Naive B cell (primary cell): ENCODE measurements at places on chromosomes 2 and 18. TPM values are rescaled to one million over a fixed set of nuclear protein-coding genes. Genes with fewer than 3 reads are reported as not detected.

- H3K27ac ChIP-seq, result no peak overlapping the region
- no peak overlapping the region for H3K4me3 ChIP-seq
- H3K4me1 ChIP-seq, result no peaks in the 10 kb centered on the region
- no peaks in the 10 kb centered on the region for H3K27me3 ChIP-seq
Observed at GRCh38 chr2:150812664-150813367, 325.3 kb upstream of the RND3 start.

DNA sequence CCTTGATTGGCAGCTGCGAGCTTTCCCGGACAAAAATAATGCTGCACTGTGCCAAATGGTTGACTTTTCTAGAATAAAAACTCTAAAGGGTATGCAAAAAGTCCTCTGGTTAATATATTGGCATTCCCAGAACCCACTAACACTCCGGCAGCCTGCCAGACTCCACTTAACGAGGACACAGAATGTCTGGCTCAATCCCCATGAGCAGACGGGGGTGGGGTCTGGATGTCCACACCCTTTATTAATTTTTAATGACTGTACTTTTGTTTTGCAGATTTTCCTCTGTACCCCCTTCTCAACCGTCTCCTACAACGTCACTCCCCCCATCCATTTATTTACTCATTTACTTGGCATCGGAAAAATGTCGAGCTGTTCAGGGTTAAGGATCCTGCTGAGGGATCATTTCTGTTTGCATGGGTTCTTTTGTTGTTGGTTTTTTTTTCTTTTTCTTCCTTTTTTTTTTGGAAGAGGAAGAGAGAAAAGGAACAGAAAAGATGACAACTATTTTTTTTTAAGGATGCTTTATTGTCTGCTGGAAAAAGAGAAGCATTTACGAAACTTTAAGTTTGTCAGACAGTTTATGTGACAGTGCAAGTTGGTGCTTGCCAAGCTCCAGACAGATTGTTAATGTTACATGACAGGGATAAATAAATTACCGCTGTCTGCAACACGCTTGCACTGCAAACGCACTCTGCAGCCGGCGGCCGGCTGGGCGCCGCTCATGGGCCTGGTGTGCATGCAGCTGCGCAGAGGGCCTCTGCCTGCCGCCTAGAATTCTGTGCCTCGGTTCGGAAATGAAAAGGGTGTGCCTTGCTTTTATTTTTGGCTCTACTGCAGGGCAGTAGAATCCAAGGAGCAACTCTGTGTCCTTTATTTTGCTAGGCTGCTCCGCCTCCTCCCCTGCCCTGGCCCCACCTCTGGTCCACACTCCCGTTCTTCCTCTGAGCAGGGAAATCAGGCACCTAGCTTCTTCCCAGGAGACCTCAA, 3.6 kb downstream of the LDLRAD4 start:
- no peak for DNase-seq
- peaks cover 4% of the 10 kb centered on the region for H3K36me3 ChIP-seq
- H3K27ac ChIP-seq, result no peak overlapping the region
- H3K4me1 ChIP-seq, result peaks cover 11% of the 10 kb centered on the region
- no peak overlapping the region for H3K4me3 ChIP-seq

DNA sequence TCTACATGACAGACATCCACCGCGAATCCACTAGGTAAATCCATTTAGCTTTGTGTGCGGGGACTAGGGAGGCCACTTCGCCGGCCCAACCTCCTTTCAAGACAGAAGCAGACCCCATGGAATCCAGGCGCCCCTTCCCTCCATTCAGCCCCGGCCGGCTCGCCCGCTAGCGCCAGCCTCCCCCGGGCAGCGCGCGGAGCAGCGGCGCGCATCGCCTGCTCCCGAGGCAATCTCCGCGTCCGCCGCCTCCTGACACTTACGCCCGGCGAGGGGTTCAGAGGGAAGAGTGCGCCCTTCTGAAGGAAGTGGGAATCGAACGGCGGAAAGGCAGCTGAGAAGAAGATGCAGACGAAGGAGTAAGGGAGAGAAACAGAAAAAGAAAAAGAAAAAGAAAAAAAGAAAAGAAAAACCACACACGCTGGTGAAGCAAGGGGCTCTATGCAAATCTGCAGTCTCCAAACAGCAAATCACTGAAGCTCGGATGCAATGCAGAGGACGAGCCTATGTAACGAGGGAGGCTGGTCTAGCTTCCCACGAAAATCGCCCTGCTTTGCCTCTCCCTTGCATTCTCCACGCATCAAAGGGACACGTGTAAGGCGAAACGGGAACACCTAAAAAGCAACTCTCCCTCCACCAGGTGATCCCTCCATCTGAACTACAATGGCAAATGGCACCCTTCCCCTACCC, 684.4 kb downstream of the NRXN1 start:
- H3K4me1 ChIP-seq, result peaks cover 2% of the 10 kb centered on the region
- no peaks in the 10 kb centered on the region for H3K36me3 ChIP-seq
- peaks cover 54% of the 10 kb centered on the region for H3K27me3 ChIP-seq
- H3K4me3 ChIP-seq, result no peak overlapping the region

Gene DSEL
- 0.45 TPM for polyA plus RNA-seq

DNA sequence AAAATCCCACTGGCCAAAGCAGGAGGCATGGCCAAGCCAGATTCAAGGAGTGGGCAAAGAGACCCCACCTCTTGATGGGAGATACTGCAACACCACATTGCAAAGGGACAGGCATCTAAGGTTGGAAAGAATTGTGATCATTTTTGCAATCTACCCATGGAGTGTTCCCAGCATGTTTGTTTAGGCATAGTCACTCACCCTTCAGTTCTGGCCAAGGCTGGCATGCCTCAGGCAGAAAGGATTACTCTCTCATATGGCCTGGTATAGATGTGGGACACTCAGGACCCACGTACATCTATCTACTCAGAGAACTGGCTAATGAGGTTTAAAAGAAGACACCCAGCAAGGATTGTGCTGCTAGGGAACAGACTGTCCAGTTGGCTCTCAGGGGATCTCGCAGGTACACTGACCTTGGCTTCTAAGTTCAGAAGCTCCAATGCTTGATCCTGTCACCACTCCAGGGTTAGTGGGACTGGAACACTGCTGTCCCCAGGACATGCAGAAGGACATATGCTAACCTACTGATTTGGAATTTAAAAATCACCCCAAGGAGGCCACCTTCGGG, 183.7 kb downstream of the KLHL29 start:
- no peak for DNase-seq
- no peak overlapping the region for H3K4me3 ChIP-seq
- no peaks in the 10 kb centered on the region for H3K36me3 ChIP-seq
- H3K27me3 ChIP-seq, result no peaks in the 10 kb centered on the region
- H3K27ac ChIP-seq, result no peak overlapping the region
